Hippocampal formation (tissue), 2 donors: ENCODE measurements at places on chromosomes 3 and 15.

DNA sequence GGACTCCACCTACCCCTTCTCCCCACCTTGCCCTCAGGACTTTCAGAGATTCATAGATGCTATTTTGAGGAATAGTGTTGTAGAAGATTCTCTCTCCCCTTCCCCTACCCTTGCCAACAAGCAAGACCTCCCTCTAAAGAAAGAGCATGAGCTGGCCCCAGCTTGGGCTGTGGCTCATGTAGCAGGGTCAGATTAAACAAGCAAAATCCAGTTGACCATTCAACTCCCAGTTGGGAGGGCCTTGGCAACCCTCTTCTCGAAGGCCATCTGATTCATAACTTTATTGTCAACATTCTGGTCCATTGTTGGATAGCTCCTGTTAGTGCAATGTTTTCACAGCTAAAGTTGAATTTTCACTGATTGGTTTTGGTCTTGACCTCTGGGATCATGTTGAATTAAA, 41.1 kb downstream of the TNFAIP8L3 start:
- DNase-seq: no peak

DNA sequence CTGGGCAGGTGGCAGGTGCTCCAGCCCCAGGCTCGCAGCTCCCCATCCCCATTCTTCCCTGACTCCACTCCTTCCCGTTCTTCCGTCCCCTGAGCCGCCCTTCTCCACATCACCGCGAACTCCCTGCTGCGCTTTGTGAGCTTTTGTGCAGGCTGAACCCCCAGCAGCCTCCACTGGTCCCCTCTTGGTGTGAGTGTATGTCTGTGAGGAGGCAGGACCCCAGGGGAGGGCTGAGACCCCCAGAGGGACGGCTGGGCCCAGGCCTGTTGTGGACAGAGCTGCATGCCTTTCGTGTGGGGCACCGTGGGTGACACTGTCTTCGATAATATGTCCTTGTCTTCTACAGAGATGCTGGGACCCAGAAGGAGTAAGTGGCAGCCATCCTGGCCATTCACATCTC, 7.3 kb upstream of the ITIH3 start:
- DNase-seq: no peak

- DNase-seq: no peak
Measured at GRCh38 chr3:144063306-144063705, 91.7 kb downstream of the DIPK2A start.

DNA sequence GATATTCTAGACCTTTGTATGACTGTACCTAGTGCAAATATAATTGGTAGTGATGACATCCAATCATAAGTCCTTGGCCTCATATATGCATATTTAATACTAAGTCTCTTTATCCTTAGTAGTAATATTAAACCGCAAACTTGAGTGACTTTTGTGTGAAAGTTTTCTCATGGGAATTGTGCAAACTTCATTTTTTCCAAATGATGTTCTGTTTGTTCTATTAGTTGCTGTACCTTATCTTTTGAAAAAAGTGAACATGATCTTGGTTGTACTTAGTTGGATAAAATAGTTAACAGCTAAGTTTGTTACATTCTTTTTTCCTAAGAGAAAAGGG, 43.2 kb downstream of the TMEM45A start:
- no peak for DNase-seq

- no peak for DNase-seq
Measured at GRCh38 chr15:97009031-97009431, 678.5 kb downstream of the NR2F2 start.
